ENCODE measurements at places on chromosomes 2 and 18.

DNA sequence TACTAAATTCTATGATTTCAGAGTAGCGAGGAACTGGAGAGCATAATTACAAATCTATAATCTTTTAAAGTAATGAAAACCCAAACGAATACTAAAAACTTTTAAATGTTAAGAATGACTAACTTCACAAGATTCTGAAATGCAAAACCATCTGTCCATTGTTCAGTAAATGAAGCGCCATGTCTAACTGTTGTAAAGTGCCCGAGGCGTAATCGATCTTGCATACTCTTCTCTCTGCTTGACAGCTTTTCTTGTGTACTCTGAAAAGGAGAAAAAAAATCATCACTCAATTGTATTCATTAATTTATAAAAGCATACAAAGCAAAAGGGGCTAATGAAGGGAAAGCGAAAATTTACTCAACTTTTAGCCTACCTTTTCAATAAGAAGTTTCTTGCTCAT is 111.0 kb downstream of the TLK1 start:
- DNase-seq: no peak

DNA sequence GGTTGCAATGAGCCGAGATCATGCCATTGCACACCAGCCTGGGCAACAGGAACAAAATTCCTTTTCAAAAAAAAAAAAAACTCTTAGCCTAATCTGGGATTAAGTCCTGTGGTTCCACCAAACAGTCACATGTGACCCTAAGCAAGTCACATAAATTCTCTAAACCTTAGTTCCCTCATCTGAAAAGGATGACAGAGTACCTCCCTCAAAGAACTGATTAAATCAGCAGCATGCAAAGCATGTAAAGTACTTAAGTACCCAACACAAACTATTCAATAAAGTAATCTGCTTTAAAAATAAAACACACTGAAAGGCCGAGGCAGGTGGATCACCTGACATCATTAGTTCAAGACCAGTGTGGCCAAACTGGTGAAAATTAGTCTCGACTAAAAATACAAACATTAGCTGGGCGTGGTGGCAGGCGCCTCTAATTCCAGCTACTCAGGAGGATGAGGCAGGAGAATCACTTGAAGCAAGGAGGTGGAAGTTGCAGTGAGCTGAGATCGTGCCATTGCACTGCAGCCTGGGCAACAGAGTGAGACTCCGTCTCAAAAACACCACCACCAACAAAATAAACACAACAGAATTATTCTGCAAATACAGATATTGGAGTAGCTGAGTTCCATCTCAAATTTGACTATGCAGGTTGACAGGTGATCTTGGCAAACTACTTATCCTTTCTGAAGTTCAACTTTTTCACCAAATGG is 7.0 kb downstream of the USP34 start:
- no peak for DNase-seq

- DNase-seq: no peak
Measured at GRCh38 chr2:147989809-147990403, 30.6 kb downstream of the ORC4 start.

DNA sequence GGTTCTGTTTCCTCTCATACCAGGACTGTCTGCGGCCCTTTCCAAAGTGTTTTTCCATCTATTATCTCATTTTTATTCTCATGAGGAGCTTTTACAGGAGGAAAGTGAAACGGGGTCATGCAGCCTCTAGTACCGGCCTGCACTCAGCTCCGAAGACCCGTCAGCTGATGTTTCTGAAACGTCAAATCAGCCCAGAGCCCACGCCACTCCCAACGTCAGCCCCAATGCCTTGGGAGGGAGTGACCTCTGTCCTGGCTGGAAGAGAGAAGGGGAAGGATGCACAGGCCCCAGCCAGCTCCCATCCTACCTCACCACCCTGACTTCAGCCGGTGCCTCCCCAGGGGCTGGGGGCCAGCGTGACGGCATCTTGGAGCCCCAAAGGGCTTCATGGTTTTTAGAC is 58.5 kb downstream of the ADCY3 start:
- no peak for DNase-seq

DNA sequence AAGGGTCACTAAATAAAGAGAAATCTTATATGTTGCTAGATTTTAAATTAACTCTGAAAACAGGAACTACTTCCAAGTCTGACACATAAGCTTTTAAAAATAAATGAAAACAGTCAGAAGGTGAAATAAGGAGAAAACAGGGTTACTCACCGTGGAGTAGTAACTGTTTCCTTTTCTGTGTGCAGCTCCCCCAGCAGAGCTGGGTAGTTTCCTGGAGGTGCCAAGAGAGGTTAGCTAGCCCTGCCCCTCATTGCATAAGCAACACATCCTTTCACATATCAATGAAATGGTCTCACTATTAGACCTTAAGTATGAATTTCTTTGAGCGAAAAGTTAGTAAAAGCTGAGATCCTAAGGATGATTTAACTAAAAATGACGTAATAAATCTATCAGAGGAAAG is 54.0 kb upstream of the GPR75 start:
- DNase-seq: no peak

GRCh38 chr2:17133052-17133671 is 385.1 kb downstream of the RAD51AP2 start:
- DNase-seq: no peak

- no peak for DNase-seq
Measured at GRCh38 chr18:79733986-79734770, 54.6 kb downstream of the CTDP1 start.

GRCh38 chr2:141399270-141399669 is 731.5 kb downstream of the LRP1B start:
- no peak for DNase-seq
